ENCODE measurements at places on chromosomes 5 and 9. TPM values are rescaled to one million over a fixed set of nuclear protein-coding genes. Genes with fewer than 3 reads are reported as not detected.

The FREM1 gene
- total RNA-seq, result 41.5 TPM

The PNPLA7 gene
- 0.89 TPM for total RNA-seq

The LCP2 gene
- total RNA-seq, result 10.2 TPM

The ATP10B gene
- 9.3 TPM for total RNA-seq

The SLC22A4 gene
- 8.7 TPM for total RNA-seq

The FAT2 gene
- total RNA-seq, result 3.2 TPM

The PTPRD gene
- 97.4 TPM for total RNA-seq

The FGD3 gene
- 5.8 TPM for total RNA-seq

The PCDHA6 gene
- total RNA-seq, result 6.9 TPM

The FOXD4L6 gene
- total RNA-seq, result not detected

The NUTM2G gene
- total RNA-seq, result not detected

The SH3TC2 gene
- 14.5 TPM for total RNA-seq

The SHISAL2B gene
- 0.30 TPM for total RNA-seq

The SPATA31D4 gene
- total RNA-seq, result not detected

The GRHPR gene
- total RNA-seq, result 157 TPM

The NIM1K gene
- total RNA-seq, result 7.9 TPM

The B4GALT7 gene
- 13.8 TPM for total RNA-seq

The ACTBL2 gene
- total RNA-seq, result not detected

The LPAR1 gene
- total RNA-seq, result 158 TPM

The HEMGN gene
- 34.7 TPM for total RNA-seq

The CATSPER3 gene
- total RNA-seq, result 0.33 TPM

The BNC2 gene
- 26.2 TPM for total RNA-seq

The SPATA6L gene
- total RNA-seq, result 7.9 TPM

The MEIKIN gene
- total RNA-seq, result 1.9 TPM

The MYORG gene
- 10.4 TPM for total RNA-seq

The PTGDS gene
- total RNA-seq, result 697 TPM

The PAEP gene
- 0.55 TPM for total RNA-seq

The PLCXD3 gene
- total RNA-seq, result 4.4 TPM

The PDZD2 gene
- 40.2 TPM for total RNA-seq

The MORN5 gene
- total RNA-seq, result 18.7 TPM

The ANKDD1B gene
- 1.7 TPM for total RNA-seq
